Caco-2 (cell line): ENCODE measurements at places on chromosomes 5 and 9.
A peak's percentile ranks its signal among the peaks of the same experiment; 100 is the strongest.

DNA sequence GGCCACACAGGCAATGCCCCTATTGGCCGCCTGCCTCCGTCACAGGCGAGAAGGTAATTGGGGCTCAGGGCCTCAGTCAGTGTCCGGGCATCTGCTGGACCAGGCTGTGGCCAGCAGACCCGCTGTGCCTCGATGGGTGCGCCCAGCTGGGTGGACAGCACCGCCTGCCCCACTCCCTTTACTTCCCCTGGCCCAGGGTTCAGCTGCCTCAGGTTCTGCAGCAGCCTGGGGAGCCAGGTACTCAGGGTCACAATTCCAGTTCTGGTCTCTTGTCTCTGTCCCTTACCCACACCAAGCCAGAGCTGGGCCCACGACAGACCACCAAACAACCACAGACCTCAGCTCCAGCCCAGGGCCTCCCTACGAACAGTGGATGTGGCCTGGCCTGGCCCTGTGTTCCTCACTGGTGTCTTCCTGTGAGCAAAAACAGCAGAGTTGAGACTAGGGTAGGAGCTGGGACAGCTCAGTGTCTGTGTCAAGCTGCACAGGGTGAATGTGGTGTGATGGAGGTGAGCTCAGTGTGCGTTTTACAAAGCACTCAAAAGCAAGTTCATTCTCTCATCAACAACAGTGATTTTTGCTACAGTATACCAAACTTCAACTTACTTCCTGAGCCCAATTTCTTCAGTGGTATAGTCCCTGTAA lies 33.4 kb upstream of the SUSD3 start:
- no peak for DNase-seq

DNA sequence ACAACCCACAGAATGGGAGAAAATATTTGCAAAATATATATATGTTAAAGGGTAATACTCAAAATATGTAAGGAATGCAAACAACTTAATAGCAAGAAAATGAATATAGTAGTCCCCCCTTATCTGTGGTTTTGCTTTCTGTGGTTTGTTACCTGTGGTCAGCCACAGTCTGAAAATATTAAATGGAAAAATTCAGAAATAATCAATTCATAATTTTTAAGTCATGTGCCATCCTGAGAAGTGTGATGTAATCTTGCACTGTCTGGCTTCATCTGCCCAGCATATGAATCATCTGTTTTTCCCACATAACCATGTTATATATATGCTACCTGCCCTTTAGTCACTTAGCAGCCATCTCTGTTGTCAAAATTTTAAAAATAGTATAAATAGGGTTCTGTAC lies 11.7 kb downstream of the CER1 start:
- no peak for DNase-seq

- no peak for DNase-seq
These were observed 81.5 kb downstream of the NRG2 start for GRCh38 chr5:139961435-139962157.

- peak; percentile 16 for DNase-seq
These were observed 204.9 kb downstream of the CHSY3 start for GRCh38 chr5:130109152-130109551.

GRCh38 chr9:98775831-98776441 lies 20.4 kb downstream of the ANKS6 start:
- peak; percentile 61 for DNase-seq
